ENCODE measurements at places on chromosomes 4 and X. TPM values are rescaled to one million over a fixed set of nuclear protein-coding genes. Genes with fewer than 3 reads are reported as not detected.

Gene MRPL1
- 31.4 TPM for total RNA-seq

Gene ESX1
- total RNA-seq = not detected

Gene HGFAC
- total RNA-seq = 0.63 TPM

Gene RRH
- not detected for total RNA-seq

Gene ENPP6
- 0.07 TPM for total RNA-seq

Gene FGD1
- total RNA-seq = 1.1 TPM

Gene DRP2
- total RNA-seq = not detected

Gene SFRP2
- 0.59 TPM for total RNA-seq

GRCh38 chr4:15778289-15779241, at the start of gene CD38:
Gene CD38 (plus strand): TSS chr4:15778328. CDS start chr4:15778415, 87 bp downstream.
- H3K4me3 ChIP-seq = peak within 1 kb of the TSS; percentile 86
- peak; percentile 46 for DNase-seq
- no peaks in the 10 kb centered on the region for H3K27me3 ChIP-seq
- H3K4me1 ChIP-seq = peaks cover 6% of the 10 kb centered on the region
- no peaks in the 10 kb centered on the region for H3K36me3 ChIP-seq

- no peaks in the 10 kb centered on the region for H3K36me3 ChIP-seq
- H3K27ac ChIP-seq = no peak overlapping the region
- no peak overlapping the region for H3K4me3 ChIP-seq
- no peaks in the 10 kb centered on the region for H3K4me1 ChIP-seq
Measured at GRCh38 chrX:116111497-116111896, 59.0 kb upstream of the AGTR2 start.

- H3K36me3 ChIP-seq = no peaks in the 10 kb centered on the region
- H3K27ac ChIP-seq = no peak overlapping the region
- DNase-seq = no peak
- no peak overlapping the region for H3K4me3 ChIP-seq
- no peaks in the 10 kb centered on the region for H3K27me3 ChIP-seq
- no peaks in the 10 kb centered on the region for H3K4me1 ChIP-seq
Measured at GRCh38 chr4:56550642-56551041, 45.1 kb downstream of the ARL9 start.

GRCh38 chr4:338759-339097, 1.1 kb downstream of the ZNF141 start:
- H3K4me3 ChIP-seq = peak overlapping the region; percentile 98
- H3K27ac ChIP-seq = no peak overlapping the region
- H3K27me3 ChIP-seq = no peaks in the 10 kb centered on the region
- peaks cover 9% of the 10 kb centered on the region for H3K4me1 ChIP-seq

DNA sequence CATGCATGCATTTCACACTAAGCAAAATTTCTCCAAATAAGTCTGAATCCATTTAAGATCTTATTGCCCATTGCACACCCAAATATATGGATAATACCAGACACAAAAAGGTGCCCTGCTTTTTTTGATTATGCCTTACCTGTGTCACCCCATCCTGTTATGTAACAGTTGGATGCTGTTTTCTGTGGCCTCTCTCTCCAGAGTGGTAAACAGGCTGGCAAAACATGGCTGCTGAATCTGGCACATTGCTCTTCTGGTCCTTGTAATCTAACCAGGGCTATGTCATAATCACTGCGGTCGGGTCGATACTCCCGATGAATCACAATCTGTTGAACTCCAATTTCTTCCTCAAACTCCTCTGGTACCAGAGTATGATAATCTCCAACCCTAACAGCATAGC, 70.1 kb downstream of the PRSS12 start:
- DNase-seq = no peak
- no peak overlapping the region for H3K27ac ChIP-seq
- no peaks in the 10 kb centered on the region for H3K27me3 ChIP-seq
- H3K4me1 ChIP-seq = peaks cover 26% of the 10 kb centered on the region
- H3K36me3 ChIP-seq = peaks cover 9% of the 10 kb centered on the region

- H3K36me3 ChIP-seq = no peaks in the 10 kb centered on the region
- no peak overlapping the region for H3K4me3 ChIP-seq
- peak overlapping the region; percentile 15 for H3K27ac ChIP-seq
- H3K27me3 ChIP-seq = no peaks in the 10 kb centered on the region
- H3K4me1 ChIP-seq = peaks cover 86% of the 10 kb centered on the region
Measured at GRCh38 chr4:143400082-143400481, 63.4 kb downstream of the GAB1 start.

GRCh38 chrX:150085881-150086280, 147.6 kb upstream of the EOLA2 start:
- no peaks in the 10 kb centered on the region for H3K4me1 ChIP-seq
- no peak for DNase-seq
- H3K36me3 ChIP-seq = no peaks in the 10 kb centered on the region
- no peak overlapping the region for H3K4me3 ChIP-seq
- no peak overlapping the region for H3K27ac ChIP-seq
- H3K27me3 ChIP-seq = no peaks in the 10 kb centered on the region

DNA sequence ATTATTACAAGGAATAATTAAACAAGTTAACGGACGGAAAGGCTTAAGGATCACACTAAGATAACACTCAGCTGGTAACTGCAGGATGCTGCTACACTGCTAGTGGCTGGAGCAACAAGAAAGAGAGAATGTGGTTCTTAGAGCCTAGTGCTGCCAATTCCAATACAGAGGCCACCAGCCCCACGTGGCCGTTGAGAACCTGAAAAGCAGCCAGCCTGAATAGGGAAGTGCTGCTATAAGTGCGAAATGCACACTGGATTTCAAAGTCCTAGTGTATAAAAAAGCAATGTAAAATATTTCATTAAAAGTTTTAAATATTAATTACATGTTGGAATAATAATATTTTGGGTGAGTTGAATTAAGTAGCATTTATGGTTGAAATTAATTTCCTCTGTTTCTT, 257.3 kb upstream of the TAPT1 start:
- no peak overlapping the region for H3K27ac ChIP-seq
- H3K27me3 ChIP-seq = no peaks in the 10 kb centered on the region
- DNase-seq = no peak
- H3K36me3 ChIP-seq = no peaks in the 10 kb centered on the region

GRCh38 chr4:153780221-153780620, 8.7 kb downstream of the SFRP2 start:
- no peaks in the 10 kb centered on the region for H3K36me3 ChIP-seq
- no peak for DNase-seq
- H3K27me3 ChIP-seq = peaks cover 3% of the 10 kb centered on the region
- no peak overlapping the region for H3K4me3 ChIP-seq
- H3K4me1 ChIP-seq = no peaks in the 10 kb centered on the region

DNA sequence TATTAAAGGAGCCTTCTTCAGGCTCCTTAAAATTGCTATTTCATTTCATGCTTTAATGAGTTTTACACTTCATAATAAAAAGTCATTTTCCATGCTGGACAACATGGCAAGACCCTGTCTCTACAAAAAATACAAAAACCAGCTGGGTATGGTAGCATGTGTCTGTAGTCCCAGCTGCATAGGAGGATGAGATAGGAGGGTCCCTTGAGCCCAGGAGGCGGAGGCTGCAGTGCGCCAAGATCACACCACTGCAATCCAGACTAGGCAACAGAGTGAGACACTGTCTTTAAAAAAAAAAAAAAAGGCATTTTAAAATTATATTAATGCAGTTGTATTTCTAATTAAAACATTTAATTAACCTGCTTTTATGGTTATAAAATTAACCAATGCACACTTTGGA, 49.2 kb downstream of the PDS5A start:
- no peaks in the 10 kb centered on the region for H3K27me3 ChIP-seq
- H3K4me1 ChIP-seq = peaks cover 4% of the 10 kb centered on the region
- H3K36me3 ChIP-seq = no peaks in the 10 kb centered on the region
- DNase-seq = no peak
- no peak overlapping the region for H3K27ac ChIP-seq

GRCh38 chr4:109559625-109559982, 442 bp upstream of the MCUB start:
- H3K4me3 ChIP-seq = peak overlapping the region; percentile 46
- no peak for DNase-seq
- no peaks in the 10 kb centered on the region for H3K36me3 ChIP-seq
- H3K27ac ChIP-seq = peak overlapping the region; percentile 67
- H3K4me1 ChIP-seq = peaks cover 6% of the 10 kb centered on the region

- H3K36me3 ChIP-seq = no peaks in the 10 kb centered on the region
- H3K4me3 ChIP-seq = no peak overlapping the region
- H3K27ac ChIP-seq = no peak overlapping the region
- H3K27me3 ChIP-seq = no peaks in the 10 kb centered on the region
Measured at GRCh38 chrX:129640737-129641136, 14.0 kb downstream of the APLN start.

GRCh38 chr4:186449954-186450353, 105.4 kb downstream of the MTNR1A start:
- H3K27me3 ChIP-seq = no peaks in the 10 kb centered on the region
- no peak for DNase-seq
- H3K4me1 ChIP-seq = no peaks in the 10 kb centered on the region
- H3K4me3 ChIP-seq = no peak overlapping the region

DNA sequence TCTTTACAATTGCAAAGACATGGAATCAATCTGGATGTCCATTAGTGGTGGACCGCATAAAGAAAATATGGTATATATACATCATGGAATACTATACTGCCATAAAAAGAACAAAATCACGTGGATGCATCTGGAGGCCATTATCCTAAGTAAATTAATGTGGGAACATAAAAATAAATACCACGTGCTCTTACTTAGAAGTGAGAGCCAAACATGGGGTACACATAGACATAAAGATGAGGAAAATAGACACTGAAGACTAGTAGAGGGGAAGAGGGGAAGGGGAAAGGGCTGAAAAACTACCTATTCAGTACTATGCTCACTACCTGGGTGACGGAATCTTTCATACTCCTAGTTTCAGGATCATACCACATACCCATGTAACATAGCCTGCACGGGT, 179.3 kb upstream of the TECRL start:
- H3K27me3 ChIP-seq = no peaks in the 10 kb centered on the region
- H3K4me3 ChIP-seq = no peak overlapping the region
- no peak for DNase-seq
- no peak overlapping the region for H3K27ac ChIP-seq
- H3K36me3 ChIP-seq = no peaks in the 10 kb centered on the region

DNA sequence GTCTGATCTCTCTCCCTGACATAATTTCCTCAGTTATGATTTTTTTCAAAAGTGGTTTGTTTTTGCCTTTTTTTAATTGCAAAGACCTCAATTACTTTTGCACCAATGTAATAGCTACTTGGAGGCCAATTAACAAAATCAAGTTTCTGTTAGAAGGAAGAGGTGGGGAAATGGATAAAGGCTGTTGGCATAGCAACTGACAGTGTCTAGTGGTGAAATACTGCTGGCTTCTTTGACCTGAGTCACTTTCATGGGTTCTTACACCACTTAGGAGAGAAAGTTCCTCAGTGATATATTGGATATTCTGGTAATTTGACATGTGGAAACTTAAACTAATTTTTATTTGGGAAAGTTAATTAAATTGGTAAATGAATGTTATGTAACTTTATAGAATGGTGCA, 26.5 kb upstream of the ATP8A1 start:
- no peaks in the 10 kb centered on the region for H3K27me3 ChIP-seq
- no peaks in the 10 kb centered on the region for H3K4me1 ChIP-seq
- H3K4me3 ChIP-seq = no peak overlapping the region
- no peak overlapping the region for H3K27ac ChIP-seq
- no peaks in the 10 kb centered on the region for H3K36me3 ChIP-seq

- no peaks in the 10 kb centered on the region for H3K4me1 ChIP-seq
- H3K27me3 ChIP-seq = peaks cover 46% of the 10 kb centered on the region
- H3K27ac ChIP-seq = no peak overlapping the region
- no peak overlapping the region for H3K4me3 ChIP-seq
Measured at GRCh38 chr4:1512051-1512737, 106.0 kb upstream of the NKX1-1 start.

GRCh38 chrX:132694382-132694781, 205.5 kb upstream of the MBNL3 start:
- H3K4me3 ChIP-seq = no peak overlapping the region
- H3K27me3 ChIP-seq = no peaks in the 10 kb centered on the region
- H3K27ac ChIP-seq = no peak overlapping the region
- DNase-seq = no peak
- no peaks in the 10 kb centered on the region for H3K36me3 ChIP-seq

DNA sequence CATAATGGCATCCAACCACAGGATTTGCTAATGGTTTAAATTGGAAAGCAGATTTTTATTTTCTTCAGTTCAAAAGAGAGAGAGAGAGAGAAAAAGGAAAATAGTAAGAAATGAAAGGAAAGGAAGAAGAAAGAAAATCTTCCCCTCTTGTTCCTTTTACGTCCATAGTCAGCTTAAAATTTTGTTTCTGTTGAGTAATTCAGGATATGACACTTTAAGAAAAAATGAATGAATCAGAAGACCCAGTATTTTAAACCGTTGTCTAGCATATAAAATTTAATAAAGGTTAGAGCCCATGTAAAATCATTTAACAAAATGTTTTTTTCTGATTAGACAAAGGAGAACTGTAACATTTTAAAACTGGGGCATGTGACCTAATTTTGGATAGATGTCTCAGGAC, 391.8 kb upstream of the EPHA5 start:
- H3K27ac ChIP-seq = no peak overlapping the region
- H3K27me3 ChIP-seq = no peaks in the 10 kb centered on the region
- no peak for DNase-seq
- H3K4me1 ChIP-seq = no peaks in the 10 kb centered on the region

DNA sequence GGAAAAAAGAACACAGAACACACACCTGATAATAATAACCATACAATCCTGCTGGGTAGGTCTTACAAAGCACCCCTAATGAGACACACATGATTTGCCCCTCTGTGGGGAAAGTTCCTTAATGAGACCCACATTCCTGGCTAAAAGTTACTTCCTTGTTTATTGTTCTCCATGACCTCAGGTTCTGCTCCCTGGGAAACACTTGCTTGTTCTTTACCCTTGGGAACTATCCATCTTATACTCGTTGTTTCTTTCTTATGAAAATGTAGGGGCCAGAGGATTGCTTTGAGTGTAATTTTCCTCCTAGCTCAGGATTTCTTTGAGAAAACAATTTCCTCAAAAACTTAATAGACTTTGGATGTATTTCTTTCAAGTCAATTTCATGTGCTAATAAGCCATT, 52.1 kb upstream of the PCDH10 start:
- no peak overlapping the region for H3K4me3 ChIP-seq
- H3K27me3 ChIP-seq = no peaks in the 10 kb centered on the region
- H3K36me3 ChIP-seq = no peaks in the 10 kb centered on the region

- no peak overlapping the region for H3K4me3 ChIP-seq
- no peak for DNase-seq
- no peak overlapping the region for H3K27ac ChIP-seq
- H3K4me1 ChIP-seq = no peaks in the 10 kb centered on the region
- H3K27me3 ChIP-seq = no peaks in the 10 kb centered on the region
Measured at GRCh38 chr4:127049526-127049925, 583.2 kb upstream of the INTU start.
